ENCODE measurements at places on chromosomes 16 and 17.
A peak's percentile ranks its signal among the peaks of the same experiment; 100 is the strongest.

GRCh38 chr16:28820016-28820415 is 2.8 kb upstream of the ATXN2L start:
- DNase-seq: no peak

DNA sequence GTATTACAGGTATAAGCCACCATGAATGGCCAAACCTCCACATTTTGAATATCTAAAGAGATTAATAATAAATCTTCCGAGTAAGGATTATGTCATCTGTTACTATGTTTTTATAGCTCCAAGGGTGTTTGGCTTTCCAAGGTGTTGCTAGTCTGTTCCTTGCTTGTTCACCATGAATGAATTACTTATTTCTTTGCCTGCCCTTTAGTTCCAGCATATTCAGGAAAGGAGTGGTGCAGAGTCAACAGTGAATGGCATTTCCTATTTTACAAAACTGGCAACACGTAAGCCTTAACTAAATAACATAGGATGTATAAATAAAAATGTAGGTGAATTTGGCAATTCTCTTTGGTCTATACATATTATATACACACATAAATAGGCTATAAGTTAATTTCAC is 70.3 kb downstream of the MYO1D start:
- DNase-seq: no peak

- no peak for DNase-seq
Measured at GRCh38 chr17:57084361-57084801, 665 bp upstream of the AKAP1 start.

DNA sequence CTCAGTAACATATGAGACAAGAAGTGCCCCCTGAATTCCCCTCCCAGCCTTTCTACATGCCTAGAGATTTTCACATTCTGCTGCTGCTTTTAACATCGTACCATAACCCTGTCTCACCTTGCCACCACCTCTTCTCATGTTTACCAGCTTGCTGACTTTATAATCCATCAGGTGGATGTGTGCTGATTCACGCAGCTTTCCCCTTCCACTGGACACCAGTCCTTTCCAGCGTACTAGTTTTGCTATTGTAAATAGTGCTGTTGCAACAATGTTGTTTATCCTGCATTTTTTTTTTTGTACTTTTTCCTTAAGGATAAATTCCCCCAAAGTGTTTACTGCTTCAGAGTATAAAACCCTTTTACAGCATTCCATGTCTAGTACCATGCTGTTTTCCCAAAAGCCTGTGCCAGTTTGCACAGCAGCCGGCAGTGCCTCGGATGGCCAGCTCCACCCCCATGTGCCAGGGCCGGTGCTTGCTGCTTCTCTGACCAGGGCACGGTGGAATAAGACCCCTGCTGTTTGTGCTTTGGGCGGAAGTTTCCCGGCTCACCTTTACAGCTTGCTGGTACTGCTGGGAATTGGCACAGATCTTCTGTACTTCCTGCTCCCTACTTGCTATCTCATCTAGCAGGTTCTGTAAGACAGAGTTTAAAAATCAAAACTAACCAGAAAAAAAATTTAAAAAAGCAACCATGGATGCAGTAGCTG is 41.3 kb downstream of the UBN1 start:
- no peak for DNase-seq

- DNase-seq: no peak
Measured at GRCh38 chr17:78498848-78499247, 78.3 kb downstream of the DNAH17 start.

DNA sequence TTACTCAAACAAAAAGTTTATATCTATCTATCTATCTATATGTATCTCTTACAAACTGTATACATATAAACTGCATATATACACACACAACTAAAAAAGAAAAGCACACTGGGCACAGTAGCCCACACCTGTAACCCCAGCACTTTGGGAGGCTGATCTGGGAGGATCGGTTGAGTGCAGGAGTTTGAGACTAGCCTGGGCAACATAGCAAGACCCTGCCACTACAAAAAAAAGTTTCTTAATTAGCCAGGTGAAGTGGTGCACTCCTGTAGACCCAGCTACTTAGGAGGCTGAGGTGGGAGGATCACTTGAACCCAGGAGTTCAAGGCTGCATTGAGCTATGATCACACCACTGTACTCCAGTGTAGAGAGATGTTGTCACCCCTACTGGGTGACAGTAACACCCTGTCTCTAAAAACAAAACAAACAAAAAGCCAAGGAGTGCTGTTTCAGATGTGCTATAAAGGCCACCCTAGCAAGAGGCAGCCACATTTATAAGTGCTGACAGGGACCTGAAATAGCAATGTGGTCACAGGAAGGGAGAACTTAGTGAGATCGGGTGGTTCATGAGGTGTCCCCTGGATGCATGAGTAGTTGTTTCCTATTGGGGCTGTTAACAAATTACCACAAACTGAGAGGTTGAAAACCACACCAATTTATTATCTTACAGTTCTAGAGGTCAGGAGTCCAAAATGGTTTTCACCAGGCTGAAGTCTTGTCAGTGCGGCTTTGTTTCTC is 4.8 kb downstream of the CD2BP2 start:
- DNase-seq: no peak

DNA sequence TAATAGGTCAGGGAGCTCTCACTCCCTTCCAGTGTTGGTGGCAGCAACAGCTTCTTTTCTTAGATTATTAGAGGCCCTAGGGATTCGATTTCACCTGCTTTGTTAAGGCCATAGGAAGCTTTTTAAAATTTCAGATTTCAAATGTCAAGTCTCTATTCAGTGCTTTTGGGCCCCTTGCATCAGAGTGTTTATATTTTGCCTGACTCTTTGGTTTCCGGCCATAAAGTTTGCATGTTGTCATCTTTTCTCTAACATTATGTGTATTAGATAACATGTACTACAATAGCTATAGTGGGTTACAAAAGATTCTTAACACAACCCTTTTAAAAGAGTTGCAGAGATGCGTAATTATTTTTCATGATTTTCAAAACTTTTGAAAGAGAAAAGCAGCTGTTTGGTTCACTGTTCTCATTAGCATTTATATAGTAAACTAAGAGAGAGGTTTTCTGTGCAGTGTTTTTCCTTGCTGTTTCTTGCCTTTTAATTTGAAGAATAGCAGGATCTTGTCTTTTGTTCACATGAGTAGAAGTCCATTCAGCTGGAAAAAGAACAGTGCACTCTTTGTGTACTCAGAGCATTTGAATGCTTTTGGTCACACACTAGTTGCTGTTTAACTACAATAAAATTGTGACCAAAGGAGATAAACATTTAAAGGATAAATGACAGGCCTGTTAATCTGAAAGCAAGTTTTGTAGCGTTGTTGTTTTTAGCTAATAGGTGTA is 52.5 kb downstream of the FTO start:
- no peak for DNase-seq

GRCh38 chr16:74283716-74284115 is 12.9 kb upstream of the PSMD7 start:
- DNase-seq: no peak

- no peak for DNase-seq
Measured at GRCh38 chr16:85017151-85017550, 5.8 kb upstream of the ZDHHC7 start.

- no peak for DNase-seq
Measured at GRCh38 chr17:12909046-12909445, 108.8 kb downstream of the ELAC2 start.

DNA sequence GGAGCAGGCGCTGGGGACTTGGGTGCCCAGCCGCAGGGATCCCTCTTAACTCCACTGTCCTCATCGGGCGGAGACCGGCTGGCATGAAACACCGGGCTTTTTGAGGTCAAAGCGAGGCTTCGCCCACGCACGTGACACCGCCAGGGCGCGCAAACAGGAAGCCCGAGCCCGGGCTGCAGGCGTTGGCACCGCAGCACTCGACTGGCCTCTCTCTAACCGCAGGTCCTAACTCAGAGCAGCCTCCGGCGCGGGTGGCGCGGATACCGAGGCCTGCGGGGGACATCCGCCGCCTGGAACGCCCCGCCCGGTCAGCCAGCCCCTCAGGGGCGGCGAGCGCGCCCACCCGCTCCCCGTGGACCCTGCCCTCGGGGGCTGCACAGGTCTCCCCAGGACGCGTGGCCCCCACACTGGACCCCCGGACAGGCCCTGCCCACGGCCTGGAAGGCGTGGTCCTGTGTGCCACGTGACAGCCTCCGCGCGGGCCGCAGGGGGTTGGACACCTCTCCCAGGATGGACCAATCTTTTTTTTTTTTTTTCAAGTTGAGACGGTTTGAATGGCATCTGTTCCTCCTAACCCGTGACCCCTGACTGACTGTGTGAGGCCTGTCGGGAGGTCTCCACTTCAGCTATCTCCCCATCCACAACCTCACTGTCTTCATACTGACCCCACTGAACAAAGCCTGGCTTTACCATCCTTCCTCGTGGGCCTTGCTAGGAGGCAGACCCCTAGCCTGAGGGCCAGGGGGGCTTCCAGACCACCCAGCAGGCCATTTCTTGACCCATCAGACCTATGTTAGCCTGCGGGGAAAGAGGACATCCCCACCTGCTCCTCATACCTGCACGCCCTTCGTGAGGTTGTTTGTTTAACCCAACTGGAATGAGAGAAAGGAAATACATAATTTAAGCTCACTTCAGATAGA is 8.4 kb upstream of the SLC47A2 start:
- peak; percentile 9 for DNase-seq

GRCh38 chr17:337866-338265 is 14.7 kb downstream of the RPH3AL start:
- DNase-seq: no peak

- no peak for DNase-seq
Measured at GRCh38 chr16:78490847-78491246, 391.4 kb downstream of the WWOX start.

DNA sequence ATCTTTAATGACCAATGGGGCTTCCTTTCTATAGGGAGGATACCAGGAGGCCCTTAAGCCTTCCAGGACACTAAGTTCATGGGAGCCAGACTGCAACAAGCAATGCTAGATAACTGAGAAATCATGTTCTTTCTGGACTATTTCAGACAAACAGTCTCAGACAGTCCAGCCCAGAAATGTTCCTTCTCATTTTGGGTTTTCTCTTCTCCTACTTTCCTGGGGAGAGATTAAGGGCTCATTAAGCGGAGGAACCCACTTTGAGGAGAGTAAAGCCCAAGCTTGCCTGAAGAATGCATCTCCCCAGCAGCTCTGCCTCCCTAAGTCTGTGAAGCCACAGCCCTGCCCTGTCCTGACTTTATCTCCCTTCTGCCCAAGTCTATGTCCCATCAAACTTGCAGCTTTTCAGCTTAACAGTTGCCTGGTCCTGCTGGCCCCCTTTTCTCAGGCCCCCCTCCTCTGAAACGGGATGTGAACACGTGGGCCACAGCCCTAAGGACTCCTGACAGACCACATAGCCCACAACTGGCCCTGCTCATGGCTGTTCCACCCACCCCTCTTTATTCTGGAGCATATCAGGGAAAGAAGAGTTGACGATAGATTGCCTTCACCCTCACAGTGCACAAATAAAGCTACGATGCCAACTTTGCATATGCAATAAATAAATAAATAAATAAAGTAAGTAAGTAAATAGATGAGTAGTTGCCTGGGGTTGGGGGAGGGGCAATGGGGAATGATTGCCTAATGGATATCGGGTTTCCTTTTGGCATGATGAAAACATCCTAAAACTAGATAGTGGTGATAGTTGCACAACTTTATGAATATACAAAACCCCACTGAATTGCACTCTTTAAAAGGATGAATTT is 111.0 kb downstream of the N4BP1 start:
- no peak for DNase-seq

- DNase-seq: no peak
Measured at GRCh38 chr17:1434150-1434549, 21.9 kb downstream of the CRK start.

GRCh38 chr17:70810609-70811008 is 641.3 kb downstream of the KCNJ2 start:
- no peak for DNase-seq

DNA sequence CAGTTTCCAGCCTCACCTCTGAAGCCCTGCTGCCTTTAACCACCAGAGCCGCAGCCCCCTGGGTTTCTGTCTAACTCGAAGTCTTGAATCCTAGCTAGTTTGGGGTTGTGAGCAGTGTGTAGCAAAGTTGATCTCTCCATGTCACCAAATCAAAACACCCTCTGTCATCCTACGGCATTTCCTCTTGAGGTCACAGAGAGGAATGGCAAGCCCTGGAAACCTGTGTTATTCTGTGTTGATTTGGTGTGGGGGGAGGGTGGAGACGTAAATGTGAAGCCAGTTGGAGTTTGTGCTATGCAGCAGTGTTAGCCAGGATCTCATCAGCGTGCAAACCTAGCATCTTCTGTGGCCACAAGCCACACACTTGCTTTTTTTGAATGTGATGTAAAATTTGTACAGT is 5.1 kb upstream of the LGALS9 start:
- DNase-seq: no peak

DNA sequence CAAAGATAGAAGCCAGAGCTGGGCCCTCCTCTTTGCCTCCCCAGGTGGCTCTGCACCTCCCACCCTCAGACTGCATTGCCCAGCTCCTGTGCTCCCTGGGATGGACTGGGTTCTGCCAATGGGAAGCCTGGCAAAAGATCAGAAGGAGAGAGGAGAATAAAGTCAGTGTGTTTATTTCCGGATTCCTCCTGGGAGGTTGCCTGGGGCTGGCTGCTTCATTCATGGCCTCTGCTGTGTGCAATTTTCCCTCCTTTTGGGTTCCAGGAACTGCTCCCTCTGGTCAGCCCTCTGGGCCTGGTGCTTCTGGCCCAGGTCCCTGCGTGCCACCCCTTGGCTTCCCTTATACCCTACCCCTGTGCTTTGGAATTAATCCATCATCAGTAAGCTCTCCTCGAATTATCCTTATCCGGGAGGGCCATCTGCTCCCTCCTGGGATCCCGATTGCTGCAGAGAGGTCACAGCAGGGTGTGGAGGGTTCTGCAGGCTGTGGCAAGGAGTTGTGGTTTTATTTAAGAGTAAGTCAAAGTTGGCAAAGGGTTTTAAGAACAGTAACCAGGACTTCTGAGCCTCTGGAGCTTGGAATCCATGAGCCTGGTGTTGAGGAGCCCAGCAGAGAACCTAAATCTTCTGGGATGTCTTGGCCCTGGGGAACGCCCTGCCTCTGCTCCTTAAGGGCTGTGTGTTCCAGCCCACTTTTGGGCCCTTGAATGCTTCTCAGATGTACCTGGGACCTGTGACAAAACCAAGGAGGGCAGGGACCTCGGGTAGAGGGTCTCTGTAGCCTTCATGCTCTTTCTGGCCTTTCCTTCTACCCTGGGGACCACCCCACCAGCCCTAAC is 8.2 kb upstream of the MMP2 start:
- no peak for DNase-seq

Data from T-cell (primary cell).